ENCODE measurements at places on chromosomes 6 and 20.

DNA sequence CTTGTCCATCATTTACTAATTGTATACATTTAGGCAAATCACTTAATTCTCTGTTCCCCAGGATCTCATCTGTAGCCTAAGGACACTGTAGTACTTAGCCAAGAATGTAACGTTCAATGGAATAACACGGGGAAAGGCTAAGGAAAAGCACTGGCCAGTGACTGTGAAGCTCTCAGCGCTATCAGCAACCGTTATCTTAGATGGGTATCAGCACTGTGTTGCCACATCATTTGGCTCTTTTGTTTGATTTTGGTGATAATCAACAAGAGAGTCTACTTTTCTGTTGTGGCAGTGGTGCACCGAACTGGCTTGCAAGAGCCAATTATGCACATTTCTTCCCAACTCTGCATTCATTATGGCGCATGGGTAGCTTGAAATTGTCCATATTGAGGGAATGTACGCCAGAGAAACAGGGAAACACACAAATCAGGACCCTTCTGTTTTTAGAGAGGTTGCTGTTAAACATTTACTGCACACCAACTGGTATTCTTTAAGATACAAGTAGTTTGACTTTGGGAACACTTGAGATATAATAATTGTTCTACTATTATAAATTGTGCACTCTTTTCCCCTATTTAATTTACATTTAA is 93.7 kb upstream of the C6orf118 start:
- no peak for DNase-seq

- DNase-seq, result no peak
Observed at GRCh38 chr6:82013561-82014530, 233.7 kb downstream of the IBTK start.

DNA sequence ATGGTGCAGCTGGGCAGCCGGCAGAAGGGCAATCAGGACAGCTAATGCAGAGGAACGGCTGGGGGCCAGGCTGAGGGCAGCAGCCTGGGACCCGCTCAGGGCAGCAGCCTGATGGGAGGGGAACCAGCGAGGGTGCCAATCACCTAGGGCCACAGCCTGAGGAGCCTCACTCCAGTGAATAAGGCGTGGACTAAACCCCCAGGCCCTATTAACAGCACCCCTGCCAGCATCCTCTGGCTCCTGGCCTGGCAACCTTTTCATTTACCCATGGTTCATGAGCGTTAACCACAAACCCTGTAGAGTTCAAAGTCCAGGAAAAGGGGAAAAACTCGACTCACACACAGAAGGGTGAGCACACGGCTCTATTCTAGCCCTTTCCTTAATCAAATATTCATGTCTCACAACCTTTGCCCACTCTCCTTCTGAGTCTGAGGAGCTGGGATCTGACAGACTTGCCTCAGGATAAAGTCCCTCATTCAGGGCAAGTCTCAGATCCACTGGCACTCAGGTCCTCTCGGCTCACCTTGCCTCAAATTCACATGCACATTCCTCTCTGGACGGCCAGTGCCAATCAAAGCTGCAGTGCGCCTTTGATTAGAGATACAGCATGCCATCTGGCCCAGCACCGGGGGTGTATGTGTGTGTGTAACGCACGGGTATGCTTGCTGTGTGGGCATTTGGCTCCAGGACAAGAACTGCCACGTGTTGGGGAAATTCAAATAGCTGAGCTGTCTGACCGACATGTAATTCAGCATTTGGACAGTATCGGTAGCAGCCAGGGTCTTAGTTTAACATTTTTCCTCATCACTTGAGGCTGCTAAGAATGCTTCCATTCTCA is 86.9 kb upstream of the TRAF3IP2 start:
- no peak for DNase-seq

- DNase-seq, result no peak
Observed at GRCh38 chr6:20292905-20293304, 80.6 kb upstream of the MBOAT1 start.

- no peak for DNase-seq
Observed at GRCh38 chr6:73680289-73680918, 15.6 kb upstream of the CD109 start.

DNA sequence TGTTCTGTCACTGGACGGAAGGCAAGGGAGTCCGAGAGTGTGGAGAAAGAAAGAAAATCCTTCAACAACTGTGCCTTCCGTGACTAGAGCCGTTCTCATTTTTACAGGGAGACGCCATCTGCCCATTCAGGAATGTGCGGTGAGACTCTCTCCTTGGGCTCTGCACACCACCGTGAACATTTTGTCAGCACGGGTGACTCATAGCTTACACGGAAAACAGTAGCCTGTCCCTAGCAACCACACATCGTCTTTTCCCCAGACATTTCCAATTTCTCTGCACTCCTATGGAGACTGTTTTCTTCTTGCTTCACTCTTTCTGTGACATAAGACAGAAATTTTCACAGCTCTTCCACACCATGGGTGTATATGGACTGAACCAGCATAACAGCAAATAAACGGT is 55.1 kb downstream of the TBXT start:
- DNase-seq, result no peak

DNA sequence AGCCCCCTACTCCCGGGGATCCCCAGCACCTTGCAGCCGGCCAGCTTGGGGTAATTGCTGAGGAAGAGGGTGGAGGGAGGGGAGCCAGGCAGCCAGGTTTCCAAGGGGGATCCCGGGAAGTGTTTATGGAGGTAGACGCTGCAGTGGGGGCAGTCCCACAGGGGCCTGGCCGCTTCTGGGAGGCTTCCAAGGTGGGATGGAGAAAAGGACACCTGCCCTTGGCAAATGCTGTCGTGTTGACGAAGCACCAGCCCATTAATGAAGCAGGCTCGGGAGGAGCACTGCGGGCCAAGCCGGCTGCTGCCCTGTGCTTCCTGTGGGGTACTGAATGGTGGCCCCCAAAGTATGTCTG is 82.4 kb downstream of the TMEM242 start:
- DNase-seq, result no peak

- DNase-seq, result no peak
Observed at GRCh38 chr20:49866051-49866450, 49.3 kb downstream of the SPATA2 start.
